Smooth muscle cell of the brain vasculature (primary cell): ENCODE measurements at places on chromosomes 7 and 10.
A peak's percentile ranks its signal among the peaks of the same experiment; 100 is the strongest.

DNA sequence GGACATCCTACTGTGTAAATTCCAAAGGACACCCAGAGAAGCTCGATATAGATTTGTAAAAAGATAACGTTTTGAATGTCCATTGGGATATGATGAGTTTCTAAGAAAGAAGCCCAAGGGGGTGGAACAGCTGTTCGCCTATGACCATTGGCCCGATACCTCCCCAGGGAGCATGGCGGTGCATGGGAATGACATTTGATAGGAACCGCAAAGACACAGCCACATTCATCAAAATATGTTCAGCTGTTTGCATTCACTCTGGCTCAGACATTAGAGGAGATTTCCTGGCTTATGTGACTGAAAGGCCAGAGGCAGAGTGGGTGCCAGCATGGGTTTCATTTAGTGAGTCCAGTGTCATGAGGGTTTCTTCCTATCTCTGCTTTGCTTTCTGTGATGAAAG, 56.0 kb upstream of the BAIAP2L1 start:
- no peak for DNase-seq

DNA sequence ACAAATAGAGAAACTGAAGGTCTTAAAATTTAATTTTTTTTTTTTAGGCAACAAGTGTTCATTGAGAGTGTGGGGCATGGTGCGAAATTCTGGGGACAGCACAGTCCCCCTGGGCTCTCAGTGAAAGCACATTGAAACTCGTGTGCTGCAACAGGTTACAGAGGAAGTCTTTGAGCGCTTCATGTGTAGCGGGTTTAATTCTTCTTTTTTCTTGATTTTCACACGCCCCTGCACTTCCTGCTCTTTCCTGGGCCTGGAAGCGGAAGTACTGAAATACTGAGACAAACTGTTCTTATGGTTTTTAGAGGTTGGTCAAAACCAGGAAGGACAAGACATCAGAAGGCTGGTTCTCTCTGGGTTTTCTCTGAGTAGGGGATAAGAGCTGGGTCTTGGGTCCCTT, 203.5 kb downstream of the PTEN start:
- no peak for DNase-seq

DNA sequence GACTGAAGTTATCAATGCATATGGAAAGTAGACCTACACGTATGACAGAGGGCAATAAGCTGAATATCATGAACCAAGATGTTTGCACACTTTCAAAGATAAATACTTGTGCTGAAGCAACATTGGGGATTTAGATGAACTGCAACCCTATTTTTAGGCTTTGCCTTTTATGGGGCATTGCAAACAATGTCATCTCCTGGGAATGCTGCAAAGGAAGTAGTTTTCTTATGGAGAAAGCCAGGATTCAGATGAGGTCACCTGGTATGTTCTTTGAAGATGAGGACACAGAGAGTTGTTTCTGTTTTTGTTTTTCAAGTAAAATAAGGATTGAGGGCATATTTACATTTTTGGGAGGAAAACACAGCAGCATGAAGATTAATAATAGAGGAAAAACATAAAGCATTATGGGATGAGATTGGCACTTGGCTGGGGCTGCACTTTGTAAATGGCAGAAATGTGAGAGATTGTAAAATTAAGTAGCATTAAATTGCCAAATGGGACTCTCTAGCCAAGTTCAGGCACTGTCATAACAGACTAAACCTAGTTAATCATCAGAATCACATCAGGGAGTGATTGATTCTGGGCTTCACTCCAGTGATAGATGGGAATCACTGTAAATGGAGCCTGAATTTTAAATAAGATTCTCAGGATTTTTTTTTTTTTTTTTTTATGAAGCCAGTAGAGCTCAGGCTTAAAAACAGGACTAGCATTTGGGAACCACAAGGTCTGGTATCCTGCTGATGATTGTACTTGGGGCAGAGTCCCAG, 63.1 kb downstream of the MALRD1 start:
- DNase-seq, result no peak

GRCh38 chr7:94509887-94510581, 425 bp downstream of the CASD1 start:
- peak; percentile 35 for DNase-seq

DNA sequence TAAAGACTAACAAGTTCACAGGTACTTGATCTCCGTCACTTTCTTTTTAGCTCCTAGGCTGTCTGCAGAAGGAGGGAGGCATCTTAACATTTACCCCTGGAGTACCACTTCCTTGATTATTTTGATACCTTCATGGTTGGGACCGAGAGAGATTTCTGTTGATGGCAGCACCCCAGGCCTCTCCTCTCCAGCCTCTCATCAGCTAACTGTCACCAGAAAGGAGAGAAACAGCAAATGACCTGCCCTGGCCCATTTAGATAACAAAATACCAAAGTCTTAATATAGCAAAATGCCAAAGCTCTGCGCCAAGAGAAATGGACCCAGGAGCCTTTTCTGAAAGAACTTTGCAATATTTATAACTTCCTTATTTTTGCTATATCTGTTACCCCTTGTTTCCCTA, 30.0 kb upstream of the KLHL7 start:
- no peak for DNase-seq

DNA sequence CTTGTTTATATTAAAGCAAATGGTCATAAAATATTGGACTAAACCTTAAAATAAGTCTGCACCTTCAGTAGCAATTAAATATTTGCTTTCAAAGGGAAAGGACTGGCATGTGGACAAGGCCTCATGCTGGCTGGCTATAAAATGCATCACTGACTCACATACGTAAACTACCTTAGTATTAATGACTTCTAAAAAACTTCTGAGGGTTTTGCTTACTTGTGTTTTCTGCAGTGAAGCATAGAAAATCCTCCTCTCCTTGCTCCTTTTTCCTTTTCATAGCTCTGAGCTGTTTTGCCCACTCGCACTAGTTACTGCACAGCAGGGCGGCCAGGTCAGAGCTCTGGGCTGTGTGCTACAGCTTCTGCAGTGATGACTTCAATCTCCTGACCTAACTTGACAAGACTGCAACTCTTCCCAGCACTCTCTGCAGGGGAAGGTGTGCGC, 82.3 kb downstream of the CUL2 start:
- peak; percentile 39 for DNase-seq

DNA sequence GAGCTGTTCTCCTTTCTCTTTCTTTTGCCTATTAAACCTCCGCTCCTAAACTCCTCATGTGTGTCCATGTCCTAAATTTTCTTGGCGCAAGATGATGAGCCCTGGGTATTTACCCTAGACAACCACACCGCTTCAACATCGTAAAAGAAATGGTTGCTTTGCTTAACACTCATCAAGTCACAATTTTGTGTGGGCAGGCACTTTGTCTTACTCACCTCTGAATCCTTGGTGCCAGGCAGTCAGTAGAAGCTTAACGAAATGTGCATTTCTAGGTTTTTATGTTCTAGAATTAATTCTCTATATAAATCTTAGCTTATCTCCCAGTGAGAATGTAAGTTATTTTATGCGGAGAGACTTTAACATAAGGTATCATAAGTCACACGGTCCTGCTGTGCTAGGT, 478.7 kb downstream of the CALN1 start:
- DNase-seq, result no peak
